Endothelial cell (in vitro differentiated cells): ENCODE measurements at places on chromosomes 5 and 9.
A peak's percentile ranks its signal among the peaks of the same experiment; 100 is the strongest.

DNA sequence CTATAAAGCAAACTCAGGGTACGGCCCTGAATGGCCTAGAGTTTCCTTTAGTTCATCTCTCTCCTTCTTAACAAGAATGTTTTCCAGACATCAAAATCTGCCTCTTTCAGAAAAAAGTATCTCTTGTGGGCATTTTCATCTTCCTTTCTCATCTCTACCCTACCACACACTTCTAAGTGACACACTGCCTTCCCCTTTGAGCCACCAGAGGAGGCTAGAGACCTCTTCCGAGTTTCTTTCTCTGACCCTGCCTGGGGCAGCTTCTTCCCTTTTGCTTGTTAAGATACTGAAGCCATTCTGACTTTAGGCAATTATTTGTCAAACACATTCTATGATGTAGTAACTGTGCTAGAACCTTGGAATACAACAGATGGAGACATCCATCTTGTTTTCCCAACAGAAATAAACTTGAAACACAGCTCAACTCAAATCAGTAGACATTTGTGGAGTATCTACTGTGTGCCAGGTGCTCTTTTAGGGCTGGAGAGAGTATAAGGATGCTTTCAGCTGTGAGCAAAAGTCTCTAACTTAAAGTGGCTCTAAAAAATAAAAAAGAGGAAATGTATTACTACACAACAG lies 8.6 kb upstream of the SV2C start:
- peak; percentile 52 for DNase-seq

DNA sequence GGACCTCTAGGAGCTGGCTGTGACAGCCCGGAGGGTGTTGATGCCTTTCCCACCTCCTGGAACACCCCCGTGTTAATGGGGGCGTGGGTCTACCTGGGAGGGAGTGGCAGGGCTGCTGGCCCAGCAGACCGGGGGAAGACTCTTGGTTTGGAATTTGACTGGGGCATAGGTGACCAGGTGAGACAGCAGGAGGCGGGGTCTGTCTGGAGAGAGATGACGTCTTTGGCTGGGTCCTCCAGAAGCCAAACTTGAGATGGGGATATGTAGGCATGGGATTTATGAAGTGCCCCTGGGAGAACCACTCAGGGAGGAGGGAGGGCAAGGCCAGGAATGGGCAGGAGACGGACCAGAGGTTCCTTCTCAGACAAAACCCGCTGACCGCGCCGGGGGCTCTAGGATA lies 42.6 kb downstream of the NEK6 start:
- DNase-seq: no peak

- DNase-seq: no peak
Observed at GRCh38 chr9:127521919-127522304, 70.6 kb downstream of the LRSAM1 start.

DNA sequence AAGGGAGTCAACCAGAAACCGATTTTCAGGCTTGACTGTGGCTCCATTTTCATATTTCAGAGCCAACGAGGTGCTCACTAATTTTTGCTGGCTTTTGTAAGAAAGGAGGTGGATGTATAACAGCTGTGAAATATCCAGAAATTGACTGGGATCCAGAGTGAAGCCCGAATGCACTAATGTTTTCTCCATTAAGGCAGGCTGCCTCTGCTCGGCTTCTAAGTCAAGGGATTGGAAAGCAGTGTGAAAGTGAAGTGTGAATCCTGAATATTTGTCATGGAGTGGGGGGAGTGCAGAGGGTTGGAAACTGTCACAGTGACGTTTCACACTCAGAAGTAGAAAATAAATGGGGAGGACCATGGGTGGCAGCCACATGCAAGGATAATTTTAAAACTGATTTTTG lies 237.4 kb downstream of the GOLPH3 start:
- no peak for DNase-seq

DNA sequence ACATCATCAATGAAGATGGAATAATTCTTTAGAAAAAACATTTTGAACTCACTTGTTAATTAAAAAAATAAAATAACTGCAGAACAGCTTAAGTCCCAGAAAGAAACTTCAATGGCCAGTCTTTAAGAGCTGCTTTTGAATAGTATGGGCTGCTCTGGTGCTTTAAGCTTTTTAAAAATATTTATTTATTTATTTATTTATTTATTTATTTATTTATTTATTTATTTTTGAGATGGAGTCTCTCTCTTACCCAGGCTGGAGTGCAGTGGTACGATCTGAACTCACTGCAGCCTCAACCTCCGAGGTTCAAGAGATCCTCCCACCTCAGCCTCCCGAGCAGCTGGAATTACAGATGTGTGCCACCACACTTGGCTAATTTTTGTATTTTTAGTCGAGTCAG lies 516.3 kb upstream of the DAP start:
- no peak for DNase-seq
